ENCODE measurements at places on chromosomes 6 and 20. TPM values are rescaled to one million over a fixed set of nuclear protein-coding genes. Genes with fewer than 3 reads are reported as not detected.

GRCh38 chr20:10531848-10532247, 96.7 kb downstream of the SLX4IP start:
- DNase-seq, result peak; percentile 52

DNA sequence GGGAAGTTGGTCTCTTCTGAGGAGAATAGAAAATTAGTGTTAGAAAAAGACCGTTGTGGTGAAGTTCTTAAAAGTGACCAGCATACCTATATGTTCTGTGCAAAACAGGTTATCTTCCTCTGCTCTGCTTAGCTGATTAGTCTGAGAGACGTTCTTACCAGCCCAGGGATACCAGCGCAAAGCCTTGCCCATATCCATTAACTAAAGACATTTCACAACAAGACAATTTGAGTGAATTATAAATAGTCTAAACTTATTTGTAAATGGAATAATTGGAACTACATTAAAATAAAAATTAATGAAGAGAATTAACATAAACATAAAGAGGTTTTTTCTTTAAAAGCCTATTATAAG, 144.0 kb downstream of the PDE7B start:
- no peak for DNase-seq

GRCh38 chr6:39882531-39882899, 51.7 kb downstream of the MOCS1 start:
- peak; percentile 83 for DNase-seq

- no peak for DNase-seq
Measured at GRCh38 chr6:165167861-165168260, 141.5 kb downstream of the C6orf118 start.

DNA sequence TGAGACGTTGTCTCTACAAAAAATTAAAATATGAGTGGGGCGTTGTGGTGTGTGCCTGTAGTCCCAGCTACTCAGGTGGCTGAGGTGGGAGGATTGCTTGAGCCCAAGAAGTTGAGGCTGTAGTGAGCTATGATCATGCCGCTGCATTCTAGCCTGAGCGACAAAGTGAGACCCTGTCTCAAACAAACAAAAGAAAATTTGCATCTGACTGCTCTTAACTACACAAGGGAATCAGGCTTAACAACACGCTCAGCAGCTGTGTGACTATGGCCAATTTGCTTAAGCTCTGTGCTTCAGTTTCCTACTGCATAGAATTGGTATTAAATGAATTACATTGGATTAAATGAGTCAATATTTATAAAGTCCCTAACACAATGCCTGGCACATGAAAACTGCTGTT, 24.3 kb upstream of the MRPS10 start:
- DNase-seq, result no peak

DNA sequence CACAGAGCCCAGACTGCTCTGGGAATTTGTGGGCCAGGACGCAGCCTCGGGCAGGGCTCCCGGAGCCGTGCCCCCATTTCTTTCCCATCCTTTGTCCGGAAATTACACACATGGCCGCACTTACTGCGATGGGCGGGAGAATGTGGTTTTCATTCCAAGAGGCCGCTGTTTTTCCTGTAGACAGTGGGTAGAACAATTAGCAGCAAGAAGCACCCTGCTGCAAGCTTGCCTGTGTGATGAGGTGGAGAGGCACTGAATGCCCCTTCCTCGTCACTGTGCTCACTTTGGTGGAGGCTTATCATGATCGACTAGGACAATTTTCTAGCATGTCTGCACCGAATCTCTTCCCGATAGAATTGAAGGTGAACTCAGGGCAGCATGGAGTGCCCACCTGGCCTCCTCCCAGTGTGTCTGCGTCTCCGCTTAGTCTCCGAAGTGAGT, 102.8 kb downstream of the DACT2 start:
- DNase-seq, result peak; percentile 21

DNA sequence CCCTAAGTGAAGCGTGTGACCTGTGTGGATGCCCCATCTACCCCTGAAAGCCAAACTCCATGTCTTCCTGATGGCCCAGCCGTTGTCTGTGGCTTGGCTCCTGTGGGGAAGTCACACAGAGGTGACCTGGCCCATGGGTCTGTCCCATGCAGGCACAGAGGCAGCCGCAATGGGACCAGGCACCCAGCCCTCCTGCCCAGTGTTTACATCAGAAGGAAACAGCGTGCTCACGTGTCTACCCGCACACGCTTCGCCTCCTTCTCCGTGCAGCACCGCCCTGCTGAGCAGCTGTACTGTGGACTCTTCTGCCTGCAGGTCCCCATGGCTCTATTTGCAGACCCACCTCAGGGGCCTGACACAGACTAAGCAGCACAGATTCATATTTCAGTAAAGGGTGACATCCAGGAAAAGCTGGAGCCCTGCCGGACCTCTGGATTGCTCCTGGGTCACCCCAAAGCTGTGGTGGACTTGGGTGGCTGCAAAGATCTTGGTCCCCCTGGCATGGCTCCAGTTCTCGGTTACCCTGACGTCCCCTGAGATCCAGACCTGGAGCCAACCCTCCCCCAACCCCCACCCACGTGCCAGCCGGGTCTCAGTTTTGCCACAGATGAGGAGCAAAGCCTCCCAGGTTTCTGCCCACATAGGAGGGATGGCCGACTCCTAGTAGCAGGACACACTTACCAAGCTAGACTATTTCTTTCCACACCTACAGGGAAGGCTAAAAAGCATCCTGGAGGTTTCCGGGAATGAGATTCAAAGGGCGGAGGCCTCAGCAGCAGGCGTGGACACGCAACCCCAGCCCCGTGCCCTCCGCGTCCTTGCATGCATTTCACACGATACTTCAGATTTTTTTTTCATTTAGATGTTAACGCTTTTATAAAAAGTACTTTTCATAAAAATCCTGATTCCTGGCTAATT, 120.3 kb downstream of the CDH4 start:
- no peak for DNase-seq

DNA sequence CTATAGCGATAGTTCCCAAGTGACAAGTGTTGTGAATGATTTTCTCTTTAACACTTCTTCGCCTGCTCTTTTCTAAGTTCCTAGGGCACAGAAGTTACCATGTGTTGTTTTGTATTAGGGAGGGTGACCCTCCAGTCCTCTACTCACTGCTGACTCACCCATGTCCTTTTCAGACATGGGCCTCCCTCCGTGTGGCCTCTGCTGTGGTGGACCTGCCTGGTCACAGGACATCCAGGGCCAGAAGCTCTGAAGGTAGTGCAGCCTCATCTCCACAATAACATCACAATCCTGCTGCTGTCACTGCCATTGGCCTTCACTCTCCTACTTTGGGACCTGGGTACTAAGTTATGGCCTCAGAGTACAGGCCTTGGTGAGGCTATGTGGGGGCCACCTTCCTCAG, 87.1 kb upstream of the TNFAIP3 start:
- no peak for DNase-seq

DNA sequence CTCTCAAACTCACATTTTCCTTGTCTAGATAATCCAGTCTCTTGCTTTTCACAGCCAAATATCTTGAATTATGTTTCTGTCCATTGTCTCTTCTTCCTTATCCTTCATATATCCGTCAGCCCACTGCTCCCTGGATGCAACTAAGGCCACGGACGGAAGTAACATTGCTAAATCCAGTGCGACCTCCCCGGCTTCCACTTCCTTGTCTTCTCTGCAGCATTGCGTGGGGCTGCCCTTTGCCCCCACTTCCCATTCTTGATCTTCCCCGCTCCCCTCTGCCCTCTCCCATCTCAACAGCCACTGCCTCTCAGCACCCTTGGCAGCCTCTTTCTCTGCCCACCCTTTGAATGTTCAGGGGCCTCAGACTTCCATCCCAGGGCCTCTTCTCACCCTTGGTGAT, 190.4 kb upstream of the UST start:
- no peak for DNase-seq

- no peak for DNase-seq
Measured at GRCh38 chr6:118939683-118940082, 4.7 kb upstream of the MCM9 start.

GRCh38 chr6:21245488-21245887, 348.1 kb upstream of the SOX4 start:
- no peak for DNase-seq

DNA sequence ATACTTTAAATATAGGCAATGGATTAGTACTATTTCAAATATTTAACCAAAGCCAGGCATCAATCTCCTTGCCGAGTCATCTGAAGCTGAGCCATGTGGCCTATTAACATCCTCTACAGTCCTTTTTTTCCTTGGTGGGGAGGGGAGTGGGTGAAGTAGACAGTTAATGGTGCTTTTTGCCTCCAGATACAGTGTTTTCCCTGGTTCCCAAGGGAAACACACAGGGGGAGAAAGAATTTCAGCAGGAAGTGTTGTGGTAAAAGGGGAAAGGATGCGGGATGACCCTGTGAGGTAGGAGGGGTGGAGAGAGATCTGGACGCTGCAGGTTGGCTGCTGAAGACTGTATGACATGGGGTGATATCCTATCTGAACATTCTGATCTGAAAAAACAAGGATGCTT, 9.6 kb downstream of the CLDN20 start:
- DNase-seq, result peak; percentile 100

DNA sequence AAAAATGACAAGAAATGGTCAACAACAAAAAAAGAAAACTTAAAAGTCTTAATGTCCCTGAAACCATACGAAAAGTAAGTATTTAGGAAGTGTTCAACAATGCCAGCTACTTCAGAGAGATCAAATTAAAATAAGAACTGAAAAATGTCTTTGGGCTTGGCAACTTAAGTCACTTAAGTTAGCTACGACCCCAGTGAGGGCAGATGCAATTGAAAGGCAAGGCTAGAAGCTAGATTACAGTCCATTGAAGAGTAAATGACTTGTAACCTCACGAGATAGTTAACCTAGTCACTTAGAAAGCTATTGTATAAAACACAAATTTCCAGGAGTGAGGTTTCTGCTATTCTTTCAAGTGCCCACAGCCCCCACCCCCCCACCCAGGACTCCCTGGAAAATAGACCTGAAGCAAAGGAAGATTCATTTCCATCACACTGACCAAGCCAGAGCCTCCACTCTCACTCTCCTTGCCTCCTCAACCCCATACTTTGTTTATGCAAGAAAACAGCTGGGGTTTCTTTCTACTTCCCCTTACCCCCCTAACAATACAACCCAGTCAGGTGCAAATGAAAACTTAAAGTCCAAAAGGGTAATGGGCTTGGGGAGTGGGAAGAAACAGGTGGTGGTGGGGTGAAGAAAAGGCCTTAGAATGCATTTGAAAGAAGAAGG, 14.6 kb downstream of the RTN4IP1 start:
- no peak for DNase-seq

DNA sequence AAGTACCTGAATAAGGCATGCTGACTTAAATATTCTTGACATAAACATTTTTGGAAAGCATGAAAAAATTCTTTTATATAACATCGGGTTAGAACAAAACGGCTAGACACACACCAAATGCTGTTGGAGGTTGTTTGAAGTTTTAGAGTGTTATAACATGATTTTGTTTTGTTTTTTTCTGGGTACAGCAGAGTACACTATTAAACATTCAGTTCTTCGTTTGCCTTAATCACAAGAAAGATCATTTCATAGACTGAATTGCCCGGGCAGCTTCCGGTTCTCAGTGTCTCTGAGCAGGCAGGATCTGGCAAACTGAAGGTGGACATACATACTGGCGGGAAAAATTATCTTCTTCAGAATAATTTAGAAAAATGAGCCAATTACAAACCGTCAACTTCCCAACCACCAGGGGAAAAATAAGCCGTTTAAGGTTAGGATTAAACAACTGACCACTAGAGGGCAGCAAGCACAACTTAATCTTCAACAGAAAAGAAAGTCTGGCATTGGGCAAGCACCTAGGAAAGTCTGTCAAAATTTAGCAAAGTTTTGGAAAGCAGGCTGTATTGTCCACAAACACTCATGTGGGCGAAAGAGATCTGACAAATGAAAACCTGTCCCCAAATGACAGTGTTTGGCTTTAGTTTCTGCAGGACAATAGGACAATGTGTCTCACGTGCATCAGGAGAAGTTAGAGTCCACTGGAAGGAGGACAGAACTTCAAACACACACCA, 15.0 kb downstream of the ZNF217 start:
- DNase-seq, result peak; percentile 81

- peak; percentile 49 for DNase-seq
Measured at GRCh38 chr6:82251942-82252341, 4.4 kb upstream of the IBTK start.

Gene SMLR1
- not detected for total RNA-seq

Gene SCRT2
- total RNA-seq, result not detected

Gene OTOR
- not detected for total RNA-seq

Gene TUBB2B
- total RNA-seq, result not detected

Gene PHF1
- 30.8 TPM for total RNA-seq

Gene SNAP25
- 2.9 TPM for total RNA-seq
